ENCODE measurements at places on chromosomes 3 and 15. TPM values are rescaled to one million over a fixed set of nuclear protein-coding genes. Genes with fewer than 3 reads are reported as not detected.

Gene PP2D1
- not detected for total RNA-seq

- no peak for DNase-seq
Measured at GRCh38 chr15:48416301-48416700, 85.1 kb downstream of the DUT start.

- no peak for DNase-seq
Measured at GRCh38 chr3:48739955-48740823, 23.2 kb upstream of the IP6K2 start.

GRCh38 chr3:172388412-172389078, 59.7 kb downstream of the GHSR start:
- no peak for DNase-seq

DNA sequence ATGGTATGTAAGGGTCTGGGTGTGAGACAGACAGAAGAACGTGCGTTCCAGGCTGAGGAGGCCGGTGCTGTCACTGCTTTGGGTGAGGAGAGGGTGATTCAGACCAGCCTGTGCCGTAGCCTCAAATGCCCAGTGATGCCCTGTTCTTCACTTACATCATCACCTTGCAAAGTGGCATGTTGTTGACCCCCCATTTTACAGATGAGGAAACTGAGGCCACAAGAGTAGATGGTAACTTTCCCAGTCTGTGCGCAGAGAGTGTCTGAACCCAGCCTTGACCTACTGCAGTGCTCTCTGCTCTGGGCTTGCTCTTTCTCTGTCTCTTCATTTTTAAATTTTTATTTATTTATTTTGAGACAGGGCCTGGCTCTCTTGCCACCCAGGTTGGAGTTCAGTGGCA, 1.6 kb upstream of the CTSH start:
- no peak for DNase-seq

DNA sequence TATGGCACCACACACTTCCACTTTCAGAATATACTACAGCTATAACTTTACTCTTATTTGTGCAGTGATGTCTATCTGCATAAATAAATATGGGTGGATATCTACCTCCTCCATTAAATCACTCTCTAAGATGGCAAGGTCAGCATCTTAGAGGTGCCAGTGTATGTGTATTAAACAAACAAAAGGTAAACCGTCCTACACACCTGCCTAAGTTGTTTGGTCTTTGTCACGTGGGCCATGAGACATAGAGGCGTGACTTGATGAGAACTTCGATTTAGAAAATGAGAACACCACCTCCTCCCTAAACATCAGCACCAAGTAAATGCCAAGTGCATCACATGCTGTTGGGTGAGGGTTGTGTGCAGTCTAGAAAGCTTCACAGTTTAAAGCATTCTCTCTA, 310.6 kb downstream of the GRM7 start:
- no peak for DNase-seq

Gene PTH1R
- 1.2 TPM for total RNA-seq

Gene ACKR4
- total RNA-seq: not detected

- no peak for DNase-seq
Measured at GRCh38 chr3:141272906-141273662, 41.5 kb downstream of the PXYLP1 start.

Gene PAQR9
- 0.29 TPM for total RNA-seq

DNA sequence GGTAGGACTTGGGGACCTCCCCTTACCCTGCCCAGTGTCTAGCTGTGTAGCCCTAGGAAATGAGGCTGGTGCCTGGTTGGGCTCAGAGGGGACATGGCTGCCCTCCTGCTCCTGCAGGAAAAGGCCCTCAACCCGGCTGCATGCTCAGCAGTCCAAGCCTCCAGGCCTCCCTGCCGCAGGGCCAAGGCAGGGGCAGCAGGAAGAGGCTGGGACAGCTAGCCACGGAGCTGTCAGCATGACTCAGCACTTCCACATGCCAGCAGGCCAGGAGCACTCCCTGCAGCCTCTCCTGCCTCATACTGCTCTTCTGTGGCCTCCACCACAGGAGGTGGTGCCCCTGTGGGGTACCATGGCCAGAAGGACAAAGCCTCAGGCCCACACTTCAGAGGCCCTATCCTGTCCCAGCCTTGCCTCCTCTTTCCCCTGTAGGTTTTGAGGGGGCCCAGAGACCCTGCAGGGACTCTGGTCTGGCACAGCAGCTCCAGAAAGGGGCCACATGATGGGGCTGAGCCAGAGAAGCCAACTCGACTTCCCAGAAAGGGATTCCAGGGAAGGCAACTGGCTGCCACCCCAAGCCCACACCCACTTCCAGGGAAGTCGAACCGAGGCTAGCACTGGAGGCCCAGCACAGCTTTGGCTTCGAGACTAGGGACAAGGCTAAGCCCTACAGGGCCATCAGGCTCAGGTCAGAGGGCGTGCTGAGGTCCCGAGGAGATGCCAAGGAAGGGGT, 19.5 kb downstream of the TKT start:
- DNase-seq: no peak

Gene MGA
- 20.8 TPM for total RNA-seq

DNA sequence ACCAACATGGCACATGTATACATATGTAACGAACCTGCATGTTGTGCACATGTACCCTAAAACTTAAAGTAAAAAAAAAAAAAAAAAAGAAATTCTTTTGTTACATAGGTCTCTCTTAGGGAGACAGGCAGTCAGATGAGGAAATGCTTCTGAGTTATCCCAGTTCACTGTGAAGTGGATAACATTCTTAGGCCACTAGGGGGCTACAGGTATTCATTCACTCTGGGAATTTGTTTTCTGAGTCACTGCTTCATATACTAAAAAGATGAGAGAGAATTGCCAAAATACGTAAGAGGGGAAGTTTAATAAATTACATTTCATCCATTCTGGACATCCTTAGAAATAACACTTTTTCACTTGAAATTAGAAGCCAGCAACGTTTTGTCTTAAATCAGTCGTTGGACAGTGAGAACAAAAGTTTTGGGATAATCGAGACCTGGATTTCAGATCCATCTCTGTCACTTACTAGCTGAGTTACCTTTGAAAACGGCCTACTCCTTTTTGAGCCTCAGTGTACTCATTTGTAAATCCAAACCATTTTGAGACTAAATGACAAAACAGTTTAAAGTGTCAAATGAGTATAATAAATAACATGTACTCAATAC, 738.4 kb upstream of the ALCAM start:
- no peak for DNase-seq

DNA sequence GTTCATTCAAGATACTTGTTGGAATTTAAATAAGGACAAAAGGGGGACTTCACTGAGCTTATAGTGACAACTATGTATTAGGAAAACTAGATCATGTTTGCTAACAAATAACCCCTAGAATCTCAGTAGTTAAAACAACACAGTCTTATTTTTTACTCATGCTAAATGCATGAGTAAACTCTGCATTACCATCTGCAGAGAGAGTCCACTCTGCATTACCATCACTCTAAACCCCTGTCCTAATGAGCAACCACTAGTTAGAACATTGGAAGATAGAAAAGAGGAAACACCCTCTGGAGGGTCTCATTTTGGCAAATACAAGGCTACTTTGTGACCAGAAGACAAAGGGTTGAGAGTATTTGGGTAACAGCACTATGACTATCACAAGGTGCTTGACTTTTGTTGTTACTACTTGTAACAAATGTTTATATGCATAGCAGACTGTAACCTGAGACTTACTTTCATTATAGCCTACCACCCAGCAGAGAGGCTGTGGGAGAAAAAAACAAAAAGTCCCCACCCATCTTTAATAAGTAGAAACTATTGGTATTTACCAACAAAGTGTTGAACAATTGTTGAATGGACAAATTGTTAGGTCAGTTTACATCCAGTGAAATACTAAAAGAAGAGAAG, 99.1 kb downstream of the OXSM start:
- DNase-seq: no peak

DNA sequence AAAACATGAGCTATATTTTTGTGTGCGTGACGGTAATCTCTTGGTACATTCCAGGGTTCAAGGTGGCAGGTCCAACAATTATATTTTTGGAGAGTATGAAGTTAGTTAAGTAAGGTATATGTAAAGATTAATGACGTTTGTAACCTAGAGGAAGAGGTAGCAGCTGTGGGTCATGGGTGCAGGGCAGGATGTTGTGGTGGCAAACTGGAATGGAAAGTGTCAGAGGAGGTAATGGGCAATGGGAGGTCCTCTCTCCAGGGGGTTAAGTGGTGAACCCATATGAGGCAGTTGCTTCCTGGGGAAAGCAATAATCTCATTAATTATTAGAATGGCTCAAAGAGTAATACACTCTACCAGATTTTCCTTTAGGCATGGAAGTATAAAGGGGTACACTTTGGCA, 1.0 kb upstream of the CD200R1L start:
- DNase-seq: no peak

DNA sequence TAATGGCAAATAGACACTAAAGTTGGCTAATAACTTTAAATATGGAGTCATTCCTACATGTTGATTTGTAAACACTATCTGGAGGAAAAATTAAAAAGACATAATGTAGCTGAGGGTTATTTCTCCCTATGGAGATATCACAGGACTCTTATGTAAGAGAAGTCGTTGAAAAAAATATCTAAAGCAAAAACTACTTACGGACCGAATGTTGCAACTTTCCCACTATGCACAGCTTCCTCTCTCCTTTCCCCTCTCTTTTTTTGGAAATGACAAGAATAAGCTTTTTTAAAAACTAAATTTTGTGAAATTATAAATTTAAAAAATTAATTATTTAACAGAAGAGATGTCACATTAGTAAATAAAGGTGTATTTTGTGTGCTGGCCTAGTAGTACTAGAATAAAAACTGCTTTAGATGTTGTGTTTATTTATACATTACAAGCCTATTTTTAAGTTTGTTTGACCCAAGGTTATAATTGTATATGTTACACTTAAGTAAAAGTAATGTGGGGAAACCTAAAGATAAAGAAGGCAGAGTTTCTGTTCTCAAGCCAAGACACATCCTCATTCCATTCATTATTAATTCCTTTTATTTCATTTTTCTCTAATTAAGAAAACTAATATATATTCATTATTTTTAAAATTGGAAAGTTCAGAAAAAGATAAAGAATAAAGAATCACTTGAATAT, 20.7 kb upstream of the PPARG start:
- no peak for DNase-seq

Gene EFCC1
- total RNA-seq: not detected

DNA sequence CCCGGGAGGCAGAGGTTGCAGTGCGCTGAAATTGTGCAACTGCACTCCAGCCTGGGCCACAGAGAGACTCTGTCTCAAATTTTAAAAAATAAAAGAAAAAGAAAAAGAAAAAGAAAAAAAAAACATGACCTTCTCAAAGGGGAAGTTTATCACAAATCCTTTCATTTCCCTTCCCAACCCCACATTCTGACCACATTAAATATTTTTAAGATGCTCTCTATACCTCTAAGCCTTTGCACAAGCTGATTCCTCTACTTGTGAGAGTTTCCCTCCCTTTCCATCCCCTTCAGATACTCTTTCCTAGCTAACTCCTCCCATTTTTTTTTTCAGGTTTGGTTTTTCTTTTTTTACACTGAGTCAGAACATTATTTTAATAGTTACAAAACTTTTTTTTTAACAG, 4.0 kb downstream of the HIGD1A start:
- no peak for DNase-seq

Gene AHSG
- total RNA-seq: not detected

DNA sequence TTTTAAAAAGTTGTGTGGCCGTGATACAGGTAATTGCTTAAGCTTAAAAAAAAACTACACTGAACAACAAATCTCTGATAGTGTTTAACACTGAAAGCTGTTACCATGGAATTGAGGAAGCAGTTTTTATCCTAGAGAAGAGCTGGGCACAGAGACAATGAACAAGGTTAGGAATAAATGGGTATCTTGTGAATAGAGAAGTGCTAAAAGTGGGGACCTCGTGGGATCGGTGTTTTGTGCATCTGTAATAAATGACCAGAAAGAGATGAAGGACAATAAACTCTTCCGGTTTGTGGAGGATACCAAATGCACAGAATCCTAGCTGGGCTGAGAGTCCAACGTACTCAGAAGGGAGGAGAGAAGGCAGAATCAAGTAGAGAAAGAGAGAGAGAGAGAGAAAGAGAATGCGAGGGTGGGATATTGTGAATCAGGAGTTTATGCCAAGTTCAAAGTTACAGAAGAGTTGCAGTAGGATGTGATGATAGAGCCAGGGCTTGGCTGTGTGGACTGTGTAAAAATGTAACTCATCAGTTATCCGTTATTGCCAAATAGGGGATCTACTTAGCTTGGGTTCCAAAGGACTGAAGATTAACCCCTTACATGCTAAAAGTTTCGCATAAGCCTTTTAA, 148.9 kb downstream of the IL20RB start:
- DNase-seq: no peak

Gene CKMT1A
- total RNA-seq: 8.1 TPM

- DNase-seq: peak; percentile 68
Measured at GRCh38 chr3:185317674-185318073, 45.3 kb upstream of the MAP3K13 start.

- no peak for DNase-seq
Measured at GRCh38 chr3:134074001-134074789, 44.5 kb upstream of the SLCO2A1 start.

Data from epithelial cell of proximal tubule (primary cell).